ENCODE measurements at places on chromosomes 12 and 14.

GRCh38 chr14:105102361-105102870, 37.2 kb upstream of the GPR132 start:
- DNase-seq = no peak

GRCh38 chr12:130601327-130601726, 114.8 kb downstream of the RIMBP2 start:
- DNase-seq = no peak

GRCh38 chr12:128729628-128730121, 94.1 kb downstream of the SLC15A4 start:
- DNase-seq = no peak

GRCh38 chr14:51147183-51147582, 52.3 kb upstream of the TRIM9 start:
- no peak for DNase-seq

DNA sequence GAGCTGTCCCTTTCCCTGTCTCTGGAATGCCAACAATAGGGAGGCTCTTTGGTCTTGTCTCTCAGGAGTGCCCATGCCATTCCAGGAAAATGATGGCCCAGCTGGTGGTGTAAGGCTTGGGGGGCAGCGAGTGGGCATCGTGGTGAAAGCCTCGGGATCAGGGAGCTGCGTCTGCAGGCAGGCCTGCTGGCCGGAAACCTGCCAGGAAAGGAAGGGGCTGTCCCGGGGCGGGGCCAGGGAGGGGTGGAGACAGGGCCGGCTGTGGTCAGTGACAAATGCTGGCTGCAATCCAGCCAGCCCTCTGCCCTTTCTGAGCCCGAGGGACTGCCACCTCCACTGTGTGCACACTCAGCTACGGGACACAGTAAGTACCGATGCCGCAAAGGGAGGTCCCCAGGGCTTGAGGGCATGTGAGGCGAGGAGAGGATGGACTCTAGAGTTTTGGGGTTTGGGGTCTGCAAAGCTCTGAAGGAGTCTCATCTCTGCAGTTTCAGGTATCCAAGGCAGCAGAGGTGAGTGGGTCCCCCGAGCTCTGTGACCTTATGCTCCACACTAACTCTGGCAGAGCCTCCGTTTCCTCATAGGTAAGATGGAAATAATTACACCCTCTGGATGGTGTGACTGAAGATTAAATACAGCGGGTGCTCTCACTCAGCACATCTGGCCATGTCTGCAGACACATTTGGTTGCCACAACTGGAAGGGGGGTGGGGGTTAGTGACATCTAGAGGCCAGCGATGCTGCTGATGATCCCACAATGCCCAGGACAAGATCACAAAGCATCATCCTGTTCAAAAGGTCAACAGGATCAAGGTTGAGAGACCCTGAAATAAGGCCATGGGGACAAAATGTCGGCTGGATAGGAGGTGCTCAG, at the start of gene SERPINA5:
Gene SERPINA5, plus strand, starts transcription at position 300 of the 873 bp plus-strand sequence. CDS start 5,937 bp downstream, outside the sequence.
- no peak for DNase-seq

DNA sequence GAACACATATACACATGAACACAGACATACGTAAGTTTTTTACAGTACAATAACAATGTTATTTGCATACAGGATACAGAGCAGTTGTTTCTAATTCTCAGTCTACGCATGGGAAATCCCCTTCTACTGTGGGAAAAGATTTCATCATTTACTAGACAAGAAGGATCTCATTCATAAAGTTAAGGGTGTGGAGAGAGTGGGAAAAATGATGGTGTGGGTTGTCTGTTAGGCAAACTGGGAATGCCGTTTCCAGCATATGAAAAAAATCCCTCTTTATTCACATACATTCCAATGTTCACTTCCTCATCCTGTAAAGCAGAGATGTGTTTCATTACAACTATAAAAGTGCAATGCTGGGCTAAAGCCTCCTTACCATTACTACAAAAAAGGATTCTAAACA, 120.9 kb downstream of the SINHCAF start:
- DNase-seq = no peak

- no peak for DNase-seq
Measured at GRCh38 chr14:101556566-101557320, 4.6 kb upstream of the DIO3 start.

DNA sequence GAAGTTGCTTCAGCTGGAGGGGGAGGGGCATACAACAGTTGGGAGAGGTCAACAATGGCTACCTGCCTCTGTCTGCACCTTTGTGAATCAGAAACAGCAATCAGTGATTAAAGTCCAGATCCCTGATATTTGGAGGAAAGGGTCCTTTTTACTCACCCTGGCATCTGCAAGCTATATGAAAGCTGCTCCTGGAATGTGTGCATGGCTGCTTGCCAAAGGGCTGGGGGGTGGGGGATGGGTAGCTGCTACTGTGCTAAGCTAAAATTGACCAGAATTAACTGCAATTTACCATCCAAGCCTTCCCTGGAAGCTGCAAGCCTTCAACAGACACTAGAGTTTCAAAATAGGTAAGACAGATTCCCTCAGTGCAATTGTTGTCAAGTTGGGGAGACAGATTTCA, 13.5 kb upstream of the GTF2A1 start:
- DNase-seq = no peak

- DNase-seq = no peak
Measured at GRCh38 chr12:108107293-108107692, 21.8 kb upstream of the WSCD2 start.

DNA sequence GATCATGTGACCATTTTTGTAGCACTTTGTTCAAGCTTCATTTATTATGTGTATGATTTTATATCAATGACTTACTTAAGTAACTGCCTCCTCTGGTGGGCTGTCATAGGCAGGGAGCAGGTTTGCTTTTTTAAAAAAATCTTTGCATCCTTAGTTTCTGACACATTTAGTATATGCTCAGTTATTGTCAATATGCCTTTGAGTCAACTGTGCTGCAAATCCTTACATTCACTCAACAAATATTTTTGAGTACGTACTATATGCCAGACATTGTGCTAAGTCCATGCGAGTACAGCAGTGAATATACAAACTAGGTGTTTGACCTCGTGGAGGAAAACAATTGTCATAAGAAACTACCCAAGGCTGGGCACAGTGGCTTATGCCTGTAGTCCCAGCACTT, 4.4 kb upstream of the ANAPC5 start:
- DNase-seq = no peak

DNA sequence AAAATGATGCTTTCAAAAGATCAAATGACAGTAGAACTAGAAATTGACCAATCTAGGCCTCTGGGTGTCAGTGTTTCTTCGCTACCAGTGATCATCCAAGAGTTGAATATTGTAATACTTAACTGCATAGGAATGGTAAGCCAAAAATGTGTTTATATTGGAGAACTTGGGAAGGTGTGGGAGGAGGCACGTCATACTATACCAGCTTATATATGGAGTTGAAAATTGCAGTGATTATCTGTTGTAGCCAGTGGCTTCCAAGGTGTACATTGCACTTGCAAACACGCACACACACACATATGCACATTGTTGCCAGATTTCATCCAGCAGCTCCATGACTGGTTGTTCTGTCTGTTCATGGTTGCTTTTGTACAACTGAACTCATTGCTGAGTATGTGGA, 36.1 kb downstream of the EID3 start:
- no peak for DNase-seq

DNA sequence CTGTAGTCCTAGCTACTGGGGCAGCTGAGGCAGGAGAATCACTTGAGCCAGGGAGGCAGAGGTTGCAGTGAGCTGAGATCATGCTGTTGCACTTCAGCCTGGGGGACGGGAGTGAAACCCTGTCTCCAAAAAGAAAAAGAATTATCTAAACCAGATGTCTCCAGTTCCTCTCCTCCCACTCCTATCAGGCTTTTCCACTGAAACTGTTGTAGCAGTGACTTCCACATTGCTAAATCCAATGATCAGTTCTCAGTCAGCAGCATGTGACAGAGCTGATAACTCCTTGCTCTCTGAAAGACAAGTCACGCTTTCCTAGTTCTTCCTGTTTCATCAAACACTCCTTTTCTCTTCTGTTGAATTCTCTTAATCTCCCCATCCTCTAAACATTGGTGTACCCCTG, 8.6 kb downstream of the SLC38A6 start:
- no peak for DNase-seq

- no peak for DNase-seq
Measured at GRCh38 chr12:68972595-68972994, 39.6 kb upstream of the CPM start.

DNA sequence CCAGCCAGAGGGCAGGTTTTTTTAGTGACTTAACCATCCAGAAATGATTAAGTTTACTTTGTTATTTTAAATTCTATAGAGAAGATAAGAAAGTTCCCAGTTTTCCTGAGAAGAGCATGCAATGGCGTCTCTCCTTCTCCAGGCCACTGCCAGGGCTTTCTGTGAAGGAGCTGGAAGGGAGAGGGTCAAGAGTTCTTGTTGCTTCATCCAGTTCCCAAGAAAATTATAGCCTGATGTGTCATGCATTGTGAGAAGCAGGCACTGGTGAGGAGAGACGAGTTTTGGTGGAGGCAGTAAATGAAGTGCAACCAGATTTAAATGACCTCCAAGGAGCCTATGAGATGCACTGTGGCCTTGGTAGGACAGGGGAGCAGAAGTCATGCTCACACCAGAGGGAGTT, 14.2 kb downstream of the ELK3 start:
- no peak for DNase-seq

DNA sequence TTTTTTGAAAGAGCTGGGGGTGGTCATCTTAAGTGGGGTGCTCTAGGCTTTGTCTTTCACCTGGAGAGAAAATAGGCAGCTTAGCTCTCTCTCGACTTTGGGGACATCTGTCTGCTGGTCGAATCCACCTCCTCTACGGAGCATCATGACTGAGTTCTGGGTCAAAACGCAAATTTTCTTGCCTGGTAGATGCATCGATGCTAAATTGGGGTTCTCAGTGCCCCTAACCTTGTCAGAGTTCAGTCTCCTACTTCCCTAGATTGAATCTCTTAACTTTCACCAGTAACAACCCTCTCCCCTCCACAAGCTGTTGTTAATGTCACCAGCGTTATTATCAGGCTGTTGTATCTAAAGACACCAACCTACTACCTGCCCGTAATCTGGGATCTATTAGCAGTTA, 682 bp downstream of the FLRT2 start:
- DNase-seq = no peak

DNA sequence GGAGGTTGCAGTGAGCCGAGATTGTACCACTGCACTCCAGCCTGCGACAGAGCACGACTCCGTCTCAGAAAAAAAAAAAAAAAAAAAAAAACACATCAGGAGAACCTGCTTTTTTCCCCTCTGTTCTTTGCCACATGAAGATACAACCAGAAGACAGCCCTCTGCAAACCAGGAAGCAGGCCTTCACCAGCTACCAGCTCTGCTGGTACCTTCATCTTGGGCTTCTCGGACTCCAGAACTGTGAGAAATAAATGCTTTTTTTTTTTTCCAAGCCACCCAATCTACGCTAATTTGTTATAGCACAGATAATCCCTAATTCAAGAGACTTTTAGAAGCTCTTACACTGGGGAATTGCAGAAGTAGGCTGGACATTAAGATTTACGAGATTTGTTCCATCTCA, 121.2 kb downstream of the GARIN6 start:
- DNase-seq = no peak

GRCh38 chr14:101075025-101075800, 171.7 kb upstream of the RTL1 start:
- no peak for DNase-seq

GRCh38 chr12:118059341-118060191, 1.4 kb downstream of the WSB2 start:
- no peak for DNase-seq

GRCh38 chr14:53872681-53873089, 83.9 kb downstream of the BMP4 start:
- DNase-seq = no peak

DNA sequence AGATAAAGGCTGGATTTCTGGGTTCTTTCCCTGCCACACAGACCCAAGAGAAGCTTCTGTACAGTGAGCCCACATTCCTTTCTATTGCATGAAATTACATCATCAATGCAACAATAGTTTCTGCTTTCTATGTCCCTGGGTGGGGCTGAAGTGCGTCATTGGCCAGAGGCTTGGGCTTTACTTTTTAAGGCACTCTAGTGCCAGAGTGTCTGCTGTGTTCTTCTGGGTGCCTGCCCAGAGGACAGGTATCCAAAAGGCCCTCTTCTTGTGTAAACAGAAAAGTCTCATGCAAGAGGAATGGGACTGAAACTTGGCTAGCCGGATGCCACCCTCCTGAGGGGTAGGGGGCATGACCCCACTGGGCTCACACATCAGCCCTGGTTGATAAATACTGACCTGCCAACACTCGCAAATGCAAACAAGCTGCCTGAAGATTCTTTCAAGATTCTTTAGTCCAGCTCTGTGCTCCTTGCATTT, 5.9 kb downstream of the KRT86 start:
- DNase-seq = no peak

GRCh38 chr14:28468191-28469151, 298.1 kb upstream of the FOXG1 start:
- DNase-seq = no peak

DNA sequence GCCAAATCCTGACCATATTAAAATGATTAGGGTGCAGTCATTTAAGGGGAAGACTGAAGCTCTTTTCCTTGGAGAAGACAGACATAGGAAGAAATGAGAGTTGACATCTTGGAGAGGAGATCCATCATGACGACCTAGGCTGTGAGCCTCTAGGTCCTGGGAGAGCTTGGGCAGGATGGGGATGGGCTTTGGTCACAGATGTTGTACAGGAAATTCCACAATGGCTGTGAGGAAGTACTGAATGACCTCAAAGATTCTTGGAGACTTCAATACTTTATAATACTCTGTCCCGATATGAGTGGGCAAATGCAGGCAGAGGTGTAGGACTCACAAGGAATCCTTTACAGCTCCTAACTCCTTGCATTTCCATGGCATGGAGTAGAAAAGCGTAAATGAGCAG, 204.9 kb upstream of the FRMD6 start:
- DNase-seq = no peak

- no peak for DNase-seq
Measured at GRCh38 chr12:14562279-14562678, 5.4 kb downstream of the PLBD1 start.

- DNase-seq = no peak
Measured at GRCh38 chr12:32864731-32865130, 31.8 kb downstream of the PKP2 start.

DNA sequence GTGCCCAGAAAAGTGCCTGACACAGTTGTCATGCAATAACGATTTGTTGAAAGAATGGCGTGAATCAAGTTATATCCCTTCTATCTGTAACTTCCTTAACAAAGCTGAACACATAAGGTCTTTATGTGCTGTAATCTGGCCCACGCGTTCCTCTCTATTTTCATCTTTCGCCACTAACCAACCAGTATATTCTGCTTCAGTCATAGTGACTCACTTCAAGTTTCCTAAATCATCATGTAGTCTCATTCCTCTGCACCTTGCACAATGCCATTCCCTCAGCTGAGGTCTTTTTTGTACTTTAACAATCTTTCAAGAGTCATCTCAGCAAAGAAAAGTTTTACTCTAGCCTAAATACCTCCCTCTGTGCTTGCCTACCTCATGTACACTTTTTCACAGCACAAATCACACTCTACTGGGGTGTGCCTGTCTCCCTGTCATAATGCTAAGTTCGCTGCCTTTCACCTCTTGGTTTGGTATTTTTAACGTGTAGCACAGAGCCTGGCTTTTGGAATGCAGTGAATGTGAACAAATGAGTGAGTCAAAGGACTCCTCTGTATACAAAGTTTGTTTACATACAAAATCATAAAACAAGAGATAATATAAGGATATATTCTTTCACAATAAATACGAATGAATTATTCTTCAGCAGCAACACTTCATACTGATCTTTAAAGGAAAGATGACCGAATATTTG, 2.9 kb upstream of the CMAS start:
- no peak for DNase-seq

All from stimulated activated CD8-positive, alpha-beta memory T cell treated with anti-CD3 and anti-CD28 coated beads, Interleukin-4, amount 100 ng/mL, for 1 hour (primary cell).